ENCODE measurements at places on chromosomes 7 and 10.

- H3K36me3 ChIP-seq: no peaks in the 10 kb centered on the region
- no peaks in the 10 kb centered on the region for H3K27me3 ChIP-seq
- no peak overlapping the region for H3K27ac ChIP-seq
- no peak overlapping the region for H3K4me3 ChIP-seq
- DNase-seq: no peak
Observed at GRCh38 chr10:2556883-2557282, 510.5 kb upstream of the PFKP start.

GRCh38 chr10:97731346-97732051, 5.4 kb upstream of the ZFYVE27 start:
- H3K4me3 ChIP-seq: no peak overlapping the region
- peaks cover 4% of the 10 kb centered on the region for H3K27me3 ChIP-seq
- H3K36me3 ChIP-seq: no peaks in the 10 kb centered on the region
- peak; percentile 61 for DNase-seq

- no peak for DNase-seq
- H3K4me3 ChIP-seq: no peak overlapping the region
- H3K36me3 ChIP-seq: no peaks in the 10 kb centered on the region
- no peaks in the 10 kb centered on the region for H3K4me1 ChIP-seq
- H3K27ac ChIP-seq: no peak overlapping the region
Observed at GRCh38 chr7:156499247-156499881, 141.2 kb upstream of the RNF32 start.

- no peak for DNase-seq
- no peaks in the 10 kb centered on the region for H3K4me1 ChIP-seq
- no peak overlapping the region for H3K27ac ChIP-seq
- no peaks in the 10 kb centered on the region for H3K36me3 ChIP-seq
Observed at GRCh38 chr10:49094646-49095045, 20.7 kb downstream of the VSTM4 start.

DNA sequence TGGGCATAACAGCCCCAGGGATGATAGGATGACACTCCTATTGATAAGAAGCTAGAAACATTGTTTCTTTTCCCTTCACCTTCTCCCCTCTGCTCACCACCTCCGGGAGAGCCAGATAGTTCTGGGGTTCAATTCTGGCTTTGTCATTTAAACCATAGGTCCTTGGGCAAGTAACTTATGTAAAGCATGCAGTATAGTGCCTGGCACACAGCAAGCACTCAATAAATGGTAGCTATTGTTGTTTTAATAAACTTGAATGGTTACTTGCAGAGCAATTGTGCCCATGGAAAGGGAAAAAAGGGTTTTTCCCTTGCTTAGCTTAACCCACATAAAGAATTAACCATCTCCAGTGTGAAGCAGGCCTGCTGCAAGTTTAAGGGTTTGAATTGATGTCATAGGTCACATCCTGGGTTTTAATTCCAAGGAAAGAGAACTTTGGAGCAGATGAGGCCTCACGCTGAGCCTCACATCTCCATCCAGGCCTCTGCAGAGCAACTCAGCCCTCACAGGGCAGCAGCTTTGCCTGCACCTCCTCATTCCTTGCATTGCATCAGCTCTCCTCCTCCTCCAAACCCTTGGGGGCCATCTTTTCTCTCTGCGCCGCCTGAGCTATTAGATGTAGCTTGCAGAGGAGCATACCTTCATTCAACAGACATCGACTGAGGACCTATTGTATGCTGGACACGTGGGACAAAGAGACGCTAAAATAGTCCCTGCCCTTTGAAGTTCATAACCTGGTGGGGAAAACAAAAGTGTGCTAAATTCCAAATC, 22.9 kb downstream of the ZNF775 start:
- H3K27me3 ChIP-seq: no peaks in the 10 kb centered on the region
- H3K27ac ChIP-seq: no peak overlapping the region
- H3K36me3 ChIP-seq: peaks cover 4% of the 10 kb centered on the region
- no peak for DNase-seq
- peaks cover 39% of the 10 kb centered on the region for H3K4me1 ChIP-seq

DNA sequence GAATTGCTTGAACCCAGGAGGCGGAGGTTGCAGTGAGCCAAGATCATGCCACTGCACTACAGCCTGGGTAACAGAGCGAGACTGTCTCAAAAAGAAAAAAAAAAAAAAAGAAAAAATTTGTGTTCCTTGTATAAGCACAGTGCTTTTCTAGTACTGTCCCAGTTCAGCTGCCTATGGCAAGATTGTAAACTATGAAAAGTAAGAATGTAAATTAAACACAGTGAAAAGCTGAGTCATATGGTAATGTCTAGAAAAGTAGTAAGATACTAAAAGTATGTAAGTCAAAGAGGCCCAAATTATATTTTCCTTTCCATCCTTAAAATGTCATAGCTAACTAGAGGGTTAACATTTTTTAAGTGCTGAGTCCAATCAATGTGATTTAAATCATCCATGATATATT, 42.8 kb downstream of the RBM20 start:
- no peaks in the 10 kb centered on the region for H3K36me3 ChIP-seq
- DNase-seq: no peak
- H3K27ac ChIP-seq: no peak overlapping the region
- peaks cover 44% of the 10 kb centered on the region for H3K27me3 ChIP-seq

DNA sequence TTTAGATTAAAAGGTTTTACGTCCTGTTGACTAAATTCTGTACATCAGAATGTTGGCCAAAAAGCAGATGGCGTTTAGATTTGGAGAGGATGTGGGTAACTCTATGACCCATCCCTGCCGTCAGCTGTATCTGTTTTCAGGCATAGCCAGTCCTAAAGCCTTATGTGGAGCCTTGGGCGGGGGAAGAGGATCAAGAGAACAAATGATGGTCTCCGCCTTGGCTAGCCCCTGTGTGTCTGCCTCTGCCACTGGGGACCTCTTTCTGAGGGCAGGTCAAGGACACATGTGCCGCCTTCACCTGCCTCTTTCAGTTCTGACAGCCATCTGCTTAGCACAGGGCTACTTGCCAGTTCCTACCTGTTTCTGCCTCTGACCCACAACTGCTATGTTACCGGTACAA, 24.1 kb downstream of the PDSS1 start:
- peak overlapping the region; percentile 84 for H3K27ac ChIP-seq
- peak; percentile 72 for DNase-seq
- H3K4me3 ChIP-seq: no peak overlapping the region
- no peaks in the 10 kb centered on the region for H3K27me3 ChIP-seq
- H3K36me3 ChIP-seq: peaks cover 54% of the 10 kb centered on the region
- H3K4me1 ChIP-seq: peaks cover 22% of the 10 kb centered on the region

- DNase-seq: no peak
- no peak overlapping the region for H3K27ac ChIP-seq
- no peaks in the 10 kb centered on the region for H3K36me3 ChIP-seq
- no peak overlapping the region for H3K4me3 ChIP-seq
- H3K4me1 ChIP-seq: no peaks in the 10 kb centered on the region
- H3K27me3 ChIP-seq: no peaks in the 10 kb centered on the region
Observed at GRCh38 chr7:80997841-80998240, 79.0 kb upstream of the SEMA3C start.

All from activated CD8-positive, alpha-beta T cell treated with anti-CD3 and anti-CD28 coated beads, Interleukin-2, amount 10 ng/mL, durations not matched to agents 7 days and 5 days (primary cell).